ENCODE measurements at places on chromosomes 6 and 20. TPM values are rescaled to one million over a fixed set of nuclear protein-coding genes. Genes with fewer than 3 reads are reported as not detected.

- no peak for DNase-seq
- H3K36me3 ChIP-seq: no peaks in the 10 kb centered on the region
- H3K27ac ChIP-seq: peak overlapping the region; percentile 44
- H3K27me3 ChIP-seq: peaks cover 12% of the 10 kb centered on the region
- H3K4me1 ChIP-seq: no peaks in the 10 kb centered on the region
- no peak overlapping the region for H3K4me3 ChIP-seq
Measured at GRCh38 chr20:3686421-3686820, 4.6 kb upstream of the ADAM33 start.

DNA sequence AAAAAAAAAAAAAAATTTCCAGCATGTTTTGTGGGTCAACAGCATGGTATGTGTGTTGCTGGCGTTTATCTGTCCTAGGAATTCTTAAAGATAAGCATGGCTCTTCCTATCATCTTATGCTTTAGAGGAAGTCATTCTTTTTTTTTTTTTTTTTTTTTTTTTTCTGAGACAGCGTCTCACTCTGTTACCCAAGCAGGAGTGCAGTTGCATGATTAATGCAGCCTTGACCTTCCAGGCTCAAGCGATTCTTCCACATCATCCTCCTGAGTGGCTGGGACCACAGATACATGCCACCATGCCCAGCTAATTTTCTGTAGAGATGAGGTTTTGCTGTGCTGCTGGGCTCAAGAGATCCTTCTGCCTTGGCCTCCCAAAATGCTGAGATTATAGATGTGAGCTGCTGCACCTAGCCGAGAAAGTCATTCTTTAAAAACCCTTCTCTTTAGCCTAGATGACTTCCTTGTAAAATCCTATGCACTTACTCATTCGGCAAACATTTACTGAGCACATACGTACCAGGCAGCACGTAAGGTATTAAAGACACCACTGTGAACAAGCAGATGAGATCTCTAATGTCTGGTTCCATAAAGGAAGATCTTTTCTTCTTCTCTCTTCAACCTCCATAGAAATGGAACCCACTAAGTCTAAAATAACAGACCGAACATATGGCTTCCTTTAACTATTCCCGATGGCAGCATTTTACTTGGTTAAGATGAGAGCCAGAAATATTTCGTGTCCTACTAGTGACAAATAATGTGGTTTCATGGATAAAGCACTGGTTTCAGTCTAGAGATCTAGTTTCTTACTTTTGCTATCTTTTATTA, 122.4 kb downstream of the RIN2 start:
- no peaks in the 10 kb centered on the region for H3K4me1 ChIP-seq
- peak overlapping the region; percentile 69 for H3K27ac ChIP-seq
- no peaks in the 10 kb centered on the region for H3K27me3 ChIP-seq
- no peak overlapping the region for H3K4me3 ChIP-seq
- no peaks in the 10 kb centered on the region for H3K36me3 ChIP-seq
- peak; percentile 54 for DNase-seq

SIRPB2 gene
- 0.74 TPM for total RNA-seq

MCHR2 gene
- total RNA-seq: not detected

ANKRD66 gene
- not detected for total RNA-seq

WFDC5 gene
- total RNA-seq: not detected

DNA sequence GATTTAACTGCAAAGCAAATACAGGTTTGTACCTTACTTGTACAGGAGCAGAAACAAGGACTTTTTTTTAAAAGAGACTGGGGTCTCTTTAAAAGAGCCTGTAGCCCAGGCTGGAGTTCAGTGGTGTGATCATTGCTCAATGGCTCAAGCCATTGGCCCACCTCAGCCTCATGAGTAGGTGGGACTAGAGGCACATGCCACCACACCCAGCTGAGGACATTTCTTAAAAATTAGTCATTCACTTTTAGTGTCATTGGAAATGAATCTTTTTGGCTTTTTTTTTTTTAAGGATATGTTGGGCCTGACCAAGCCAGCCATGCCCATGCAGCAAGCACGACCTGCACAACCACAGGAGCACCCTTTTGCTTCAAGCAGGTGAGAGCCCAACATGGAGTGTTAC, 16.9 kb downstream of the SEC23B start:
- H3K27me3 ChIP-seq: no peaks in the 10 kb centered on the region

C4A gene
- 15.9 TPM for total RNA-seq

DNA sequence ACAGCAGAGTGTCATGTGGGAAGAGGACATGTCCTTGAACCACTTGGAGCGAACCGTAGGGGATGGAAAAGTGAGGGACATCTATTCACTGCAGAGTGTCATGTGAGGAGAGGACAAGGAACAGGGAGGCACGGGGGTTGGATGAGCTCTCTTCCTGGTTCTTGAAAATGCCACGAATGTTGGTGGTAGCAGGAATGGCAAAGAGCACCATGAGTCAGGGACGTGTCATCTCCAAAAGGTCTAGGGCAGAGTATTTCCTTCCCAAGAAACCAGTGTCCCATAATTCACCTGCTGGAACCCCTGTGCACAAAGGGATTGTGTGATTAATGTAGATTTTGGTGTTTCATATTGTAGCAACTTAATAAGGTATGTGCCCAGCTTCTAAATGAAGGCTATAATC, 136.8 kb downstream of the BFSP1 start:
- no peak overlapping the region for H3K27ac ChIP-seq
- H3K4me1 ChIP-seq: no peaks in the 10 kb centered on the region
- no peak overlapping the region for H3K4me3 ChIP-seq
- H3K36me3 ChIP-seq: no peaks in the 10 kb centered on the region
- H3K27me3 ChIP-seq: no peaks in the 10 kb centered on the region

GRCh38 chr6:83696674-83697073, 12.2 kb downstream of the SNAP91 start:
- no peak overlapping the region for H3K4me3 ChIP-seq
- H3K27ac ChIP-seq: no peak overlapping the region
- H3K4me1 ChIP-seq: no peaks in the 10 kb centered on the region
- DNase-seq: no peak
- H3K27me3 ChIP-seq: no peaks in the 10 kb centered on the region

DNA sequence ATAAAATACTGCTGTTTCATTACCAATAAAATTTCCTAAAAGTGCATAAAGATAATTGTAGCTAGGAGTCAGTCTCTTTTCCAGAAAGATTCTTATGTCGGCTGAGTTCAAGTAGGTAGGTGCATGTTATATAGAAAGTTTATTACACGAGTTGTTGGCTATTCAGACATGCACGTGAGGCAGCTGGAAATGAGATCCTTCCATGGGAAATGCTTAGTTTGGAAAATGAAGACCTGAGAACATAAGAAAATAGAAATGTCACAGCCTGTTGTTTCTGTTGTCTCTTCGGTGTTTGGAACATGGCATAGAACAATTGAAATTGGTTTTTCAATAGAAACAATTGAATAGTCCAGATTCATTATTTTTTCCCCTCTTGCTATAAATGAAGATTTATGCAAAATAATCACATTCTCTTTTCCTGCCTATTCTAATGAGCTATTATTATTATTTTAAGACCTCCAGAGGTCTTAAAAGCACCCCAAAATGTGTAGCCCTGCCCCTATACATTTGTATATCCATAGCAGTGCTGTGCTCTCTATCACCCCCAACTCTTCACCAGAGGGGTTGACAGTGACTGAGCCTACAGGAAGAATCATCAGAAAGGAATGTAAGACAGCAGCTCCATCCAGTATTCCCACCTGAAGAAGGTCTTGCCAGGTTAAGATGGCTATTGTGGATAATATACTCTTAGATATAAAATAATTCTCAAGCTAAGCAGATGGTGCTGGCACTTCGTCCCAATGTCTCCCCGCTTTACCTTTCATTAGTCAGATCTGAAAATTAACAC, 82.2 kb downstream of the ZDHHC14 start:
- no peak overlapping the region for H3K4me3 ChIP-seq
- no peaks in the 10 kb centered on the region for H3K4me1 ChIP-seq
- no peak for DNase-seq
- no peaks in the 10 kb centered on the region for H3K36me3 ChIP-seq
- no peak overlapping the region for H3K27ac ChIP-seq
- no peaks in the 10 kb centered on the region for H3K27me3 ChIP-seq

GRCh38 chr20:37438464-37439222, 82.4 kb upstream of the NNAT start:
- H3K27me3 ChIP-seq: no peaks in the 10 kb centered on the region
- H3K4me1 ChIP-seq: no peaks in the 10 kb centered on the region
- no peaks in the 10 kb centered on the region for H3K36me3 ChIP-seq
- no peak overlapping the region for H3K27ac ChIP-seq
- H3K4me3 ChIP-seq: no peak overlapping the region
- DNase-seq: no peak

DNA sequence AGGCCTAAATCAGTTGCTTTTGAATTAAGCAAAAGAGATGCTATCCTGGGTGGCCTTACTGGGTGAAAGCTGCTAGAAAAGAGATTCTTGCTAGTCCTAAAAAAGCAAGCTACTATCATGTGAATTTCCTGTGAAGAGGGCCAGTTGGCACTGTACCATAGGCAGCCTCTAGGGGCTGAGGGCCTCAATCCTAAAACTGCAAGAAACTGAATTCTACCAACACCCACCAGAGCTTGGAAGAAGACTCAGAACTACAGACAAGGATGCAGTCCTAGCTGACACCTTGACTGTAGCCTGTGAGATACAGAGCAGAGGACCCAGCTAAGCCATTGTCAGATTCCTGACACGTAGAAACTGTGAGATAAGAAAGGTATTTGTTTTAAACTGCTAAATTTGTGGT, 24.5 kb downstream of the CLIC5 start:
- H3K27me3 ChIP-seq: no peaks in the 10 kb centered on the region
- H3K4me3 ChIP-seq: no peak overlapping the region
- H3K27ac ChIP-seq: no peak overlapping the region
- DNase-seq: no peak
- no peaks in the 10 kb centered on the region for H3K36me3 ChIP-seq
- H3K4me1 ChIP-seq: no peaks in the 10 kb centered on the region

DNA sequence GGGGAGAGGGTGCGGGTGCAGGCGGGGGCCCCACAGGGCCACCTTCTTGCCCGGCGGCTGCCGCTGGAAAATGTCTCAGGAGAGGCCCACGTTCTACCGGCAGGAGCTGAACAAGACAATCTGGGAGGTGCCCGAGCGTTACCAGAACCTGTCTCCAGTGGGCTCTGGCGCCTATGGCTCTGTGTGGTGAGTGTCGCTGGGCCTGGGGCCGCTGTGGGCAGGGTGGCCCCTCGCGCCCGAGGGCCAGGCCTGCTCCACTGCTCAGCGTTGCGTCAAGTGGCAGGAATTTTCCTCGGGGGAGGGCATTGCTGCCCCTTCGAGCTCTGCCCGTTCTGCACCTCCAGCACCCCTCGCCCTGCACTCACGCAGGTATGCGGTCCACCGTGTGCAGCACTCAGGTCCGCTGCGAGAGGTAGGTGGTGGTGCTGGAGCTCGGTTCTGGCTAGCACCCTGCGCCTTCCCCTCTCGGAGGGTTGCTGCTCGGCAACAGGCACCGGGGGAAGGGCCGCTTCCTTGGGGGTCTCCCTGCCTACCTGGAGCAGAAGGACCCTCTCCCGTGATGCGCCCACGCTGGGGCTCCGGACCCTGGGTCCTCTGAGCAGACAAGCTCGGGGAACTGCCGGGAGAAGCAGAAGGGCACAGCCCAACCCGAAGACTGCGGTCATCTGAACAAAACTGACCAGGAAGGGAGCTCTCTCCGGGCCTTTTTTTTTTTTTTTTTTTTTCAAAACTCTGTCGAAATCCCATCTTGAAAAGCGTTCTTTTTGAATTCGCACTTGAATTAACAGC, 674 bp downstream of the MAPK14 start:
- peak; percentile 52 for DNase-seq
- no peaks in the 10 kb centered on the region for H3K4me1 ChIP-seq
- H3K27me3 ChIP-seq: no peaks in the 10 kb centered on the region

GRCh38 chr6:10465629-10466499, 51.0 kb upstream of the TFAP2A start:
- H3K36me3 ChIP-seq: no peaks in the 10 kb centered on the region
- no peak overlapping the region for H3K27ac ChIP-seq
- H3K27me3 ChIP-seq: no peaks in the 10 kb centered on the region
- no peaks in the 10 kb centered on the region for H3K4me1 ChIP-seq
- DNase-seq: peak; percentile 28

NMBR gene
- total RNA-seq: not detected

GRCh38 chr20:45857882-45858216, 435 bp downstream of the ZSWIM3 start:
- H3K36me3 ChIP-seq: no peaks in the 10 kb centered on the region
- no peak for DNase-seq
- H3K27ac ChIP-seq: peak overlapping the region; percentile 80
- peak overlapping the region; percentile 91 for H3K4me3 ChIP-seq
- no peaks in the 10 kb centered on the region for H3K27me3 ChIP-seq

- no peak overlapping the region for H3K27ac ChIP-seq
- no peak for DNase-seq
- no peak overlapping the region for H3K4me3 ChIP-seq
- no peaks in the 10 kb centered on the region for H3K36me3 ChIP-seq
- no peaks in the 10 kb centered on the region for H3K4me1 ChIP-seq
Measured at GRCh38 chr20:47667531-47668312, 117.6 kb downstream of the SULF2 start.

PRSS16 gene
- total RNA-seq: 21.8 TPM

TMX4 gene
- 26.5 TPM for total RNA-seq

- H3K36me3 ChIP-seq: no peaks in the 10 kb centered on the region
- no peaks in the 10 kb centered on the region for H3K27me3 ChIP-seq
- no peak overlapping the region for H3K4me3 ChIP-seq
- H3K4me1 ChIP-seq: no peaks in the 10 kb centered on the region
Measured at GRCh38 chr6:107646176-107646575, 156.3 kb downstream of the SOBP start.

DNA sequence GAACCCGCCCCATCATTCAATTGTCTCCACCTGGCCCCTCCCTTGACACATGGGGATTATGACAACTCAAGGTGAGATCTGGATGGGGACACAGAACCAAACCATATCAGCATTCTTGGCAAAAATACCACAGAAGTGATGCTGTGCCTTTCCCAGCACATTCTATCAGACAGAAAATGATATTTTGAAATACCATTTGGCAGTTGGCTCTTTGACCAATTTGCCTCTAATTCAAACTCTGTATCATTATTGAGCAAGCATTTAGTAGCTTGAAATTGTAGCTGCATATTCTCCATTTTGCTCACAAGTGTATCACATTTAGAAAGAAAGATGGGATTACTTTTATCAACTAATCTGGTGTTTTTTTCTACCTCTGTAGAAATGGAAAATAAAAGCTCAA, 64.0 kb downstream of the PLCB1 start:
- no peaks in the 10 kb centered on the region for H3K36me3 ChIP-seq
- DNase-seq: no peak
- H3K27ac ChIP-seq: no peak overlapping the region
- no peak overlapping the region for H3K4me3 ChIP-seq

SLC2A10 gene
- 43.6 TPM for total RNA-seq

All from colonic mucosa (tissue), 4 donors.